ENCODE measurements at places on chromosomes 13 and 19.
A peak's percentile ranks its signal among the peaks of the same experiment; 100 is the strongest.

- DNase-seq = peak; percentile 54
Measured at GRCh38 chr19:46629546-46630025, 4.7 kb upstream of the PTGIR start.

DNA sequence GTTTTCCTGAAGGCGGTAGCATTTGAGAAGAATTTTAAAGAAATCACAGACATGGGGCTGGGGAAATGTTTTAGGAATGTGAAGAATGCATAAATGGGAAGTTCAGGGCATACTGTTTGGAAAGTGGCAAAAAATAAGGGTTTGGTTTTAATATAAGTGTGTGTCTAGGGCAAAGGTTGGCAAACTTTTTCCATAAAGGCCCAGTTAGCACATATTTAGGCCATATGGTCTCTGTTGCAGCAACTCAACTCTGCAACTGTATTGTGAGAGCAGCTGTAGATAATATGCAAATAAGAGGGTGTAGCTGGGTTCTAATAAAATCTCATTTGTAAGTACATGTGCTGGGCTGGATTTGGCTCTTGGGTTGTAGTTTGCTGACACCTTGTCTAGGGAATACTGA, 521.9 kb downstream of the DIAPH3 start:
- DNase-seq = no peak

- no peak for DNase-seq
Measured at GRCh38 chr13:33284916-33285315, 639 bp downstream of the STARD13 start.

- no peak for DNase-seq
Measured at GRCh38 chr19:19026299-19026971, 6.9 kb downstream of the SUGP2 start.

DNA sequence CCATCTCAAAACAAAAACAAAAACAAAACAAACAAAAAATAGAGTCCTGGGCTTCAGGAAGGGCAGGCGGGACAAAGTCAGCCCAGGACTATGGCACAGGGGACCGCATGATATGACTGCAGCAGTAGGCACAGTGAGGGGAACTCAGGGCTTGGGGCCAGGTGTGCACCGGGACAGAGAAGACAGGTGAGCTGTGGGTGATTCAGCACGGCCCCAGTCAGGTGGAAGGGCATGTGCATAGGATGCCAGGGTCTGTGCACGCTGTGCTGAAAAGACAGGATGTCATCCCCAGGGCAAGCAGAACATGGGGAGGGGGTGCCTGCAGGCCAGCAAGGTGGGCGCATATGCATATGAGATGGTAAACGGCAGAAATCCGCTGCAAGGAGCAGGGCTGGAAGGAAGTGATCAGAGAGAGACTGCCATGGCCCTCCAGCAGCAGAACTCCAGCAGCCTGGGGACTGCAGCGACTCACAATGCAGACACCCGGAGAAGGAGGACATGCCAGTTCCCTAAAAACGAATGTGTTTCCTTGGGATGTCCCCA, 15.0 kb downstream of the EPS15L1 start:
- DNase-seq = no peak

DNA sequence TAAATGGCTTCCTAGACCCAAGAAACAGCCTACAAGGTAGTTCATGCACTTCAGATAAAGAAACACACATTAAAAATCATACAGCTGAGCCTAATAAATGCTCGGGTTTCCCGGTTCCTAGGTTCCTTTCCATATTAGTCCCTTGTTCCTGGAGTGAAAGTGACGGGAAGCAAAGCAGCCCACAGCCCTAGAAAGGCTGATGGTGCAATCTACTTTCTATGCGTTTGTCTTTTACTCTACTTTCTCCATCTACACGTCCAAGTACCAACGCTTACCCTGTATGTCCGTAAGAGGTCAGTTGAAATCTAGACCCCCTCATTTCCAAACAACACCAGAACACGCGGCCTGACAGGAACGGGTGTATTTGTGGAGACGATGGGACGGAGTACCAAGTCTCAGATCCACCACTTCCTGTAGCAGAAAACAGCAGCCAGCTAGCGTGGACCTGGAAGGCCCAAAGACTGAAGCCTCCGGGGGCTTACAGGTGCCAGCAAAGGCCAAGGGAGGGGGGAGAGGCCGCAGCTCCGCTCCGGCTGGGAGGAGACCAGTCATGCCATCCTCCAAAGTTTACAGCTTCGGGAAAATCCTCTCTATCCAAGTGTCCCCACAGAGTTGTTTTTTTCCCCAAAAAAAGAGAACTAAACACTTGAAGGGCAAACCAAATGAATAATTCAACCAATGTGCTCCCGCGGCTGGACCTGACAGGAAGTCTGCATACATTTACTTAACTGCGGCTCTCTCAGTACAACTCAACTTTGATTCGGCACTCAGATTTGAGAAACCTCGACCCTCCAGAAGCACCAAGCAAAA, 34.1 kb downstream of the STK24 start:
- no peak for DNase-seq

GRCh38 chr19:46859637-46860124, 1.1 kb upstream of the ARHGAP35 start:
- no peak for DNase-seq

DNA sequence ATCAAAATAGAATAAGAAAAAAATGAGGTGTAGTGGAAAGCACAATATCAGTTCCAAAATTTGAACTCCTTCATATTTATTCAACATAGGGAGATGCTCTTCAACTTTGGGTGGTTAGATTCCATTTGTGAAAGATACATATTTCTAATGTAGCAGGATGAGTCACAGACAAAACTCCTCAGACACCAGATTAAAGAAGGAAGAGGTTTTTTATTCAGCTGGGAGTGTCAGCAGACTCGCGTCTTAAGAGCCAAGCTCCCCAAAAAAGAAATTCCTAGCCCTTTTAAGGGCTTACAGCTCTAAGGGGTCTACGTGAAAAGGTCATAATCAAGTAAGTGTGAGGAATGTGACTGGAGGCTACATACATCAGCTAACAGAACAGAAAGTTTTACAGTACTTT, 6.8 kb upstream of the ZNF765 start:
- no peak for DNase-seq
